Calu3 (cell line): ENCODE measurements at places on chromosomes 3 and 15. TPM values are rescaled to one million over a fixed set of nuclear protein-coding genes. Genes with fewer than 3 reads are reported as not detected.
A peak's percentile ranks its signal among the peaks of the same experiment; 100 is the strongest.

DNA sequence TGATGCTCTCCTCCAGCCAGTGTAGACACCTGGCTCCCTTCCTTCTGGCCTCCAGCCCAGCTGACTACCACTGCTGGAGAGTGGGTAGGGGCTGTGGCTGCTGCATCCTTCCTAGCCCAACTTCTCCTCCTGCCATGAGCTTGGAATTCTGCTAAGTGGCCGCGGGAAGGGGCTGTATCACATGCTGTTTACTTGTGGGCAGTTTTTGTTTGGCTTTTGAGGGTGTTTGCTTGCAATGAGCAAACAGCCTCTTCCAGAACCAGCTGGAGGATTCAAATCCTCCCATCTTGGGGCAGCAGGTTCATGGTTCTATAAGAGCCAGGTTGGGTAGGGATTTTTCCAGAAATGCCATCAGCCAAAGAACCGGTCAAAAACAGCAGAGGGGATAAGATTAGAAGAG is 9.0 kb downstream of the GASK1A start:
- no peak overlapping the region for H3K4me3 ChIP-seq
- H3K4me1 ChIP-seq: no peaks in the 10 kb centered on the region
- DNase-seq: no peak

DNA sequence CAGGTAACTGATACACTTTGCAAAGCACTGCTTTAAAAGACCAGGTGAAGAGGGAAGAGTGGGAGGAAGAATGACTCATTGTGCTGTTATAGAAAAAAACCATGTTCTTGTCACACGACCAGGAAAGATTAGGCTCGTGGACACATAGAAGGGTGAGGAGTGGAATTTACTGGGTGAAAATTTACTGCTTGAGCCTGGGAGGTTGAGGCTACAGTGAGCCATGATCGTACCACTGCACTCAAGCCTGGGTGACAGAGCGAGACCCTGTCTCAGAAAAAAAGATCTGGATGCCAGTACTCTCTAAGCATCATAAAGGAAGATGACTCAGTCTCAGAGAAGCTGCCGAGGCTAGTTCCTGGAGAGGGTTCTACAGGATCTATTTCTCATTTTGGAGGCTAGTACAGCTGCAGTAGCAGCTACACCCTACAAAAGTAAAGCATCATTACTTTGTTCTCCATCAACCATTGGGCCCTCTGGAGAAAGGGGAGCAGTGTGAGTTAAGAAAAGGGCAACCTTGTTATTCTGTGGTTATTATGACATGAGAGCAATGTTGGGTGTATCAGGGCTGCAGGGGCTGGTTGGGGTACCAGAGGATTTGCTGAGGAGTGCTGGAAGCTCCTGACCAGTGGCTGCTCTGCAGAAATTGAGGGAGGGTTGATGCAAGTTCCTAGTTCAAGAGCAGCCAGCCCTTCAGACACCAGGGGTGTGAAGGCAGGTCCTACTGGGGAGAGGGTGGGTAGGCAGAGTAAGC is 75.4 kb downstream of the CMTM8 start:
- DNase-seq: no peak
- peak overlapping the region; percentile 24 for H3K27ac ChIP-seq
- H3K36me3 ChIP-seq: no peaks in the 10 kb centered on the region
- no peaks in the 10 kb centered on the region for H3K27me3 ChIP-seq
- peaks cover 15% of the 10 kb centered on the region for H3K4me1 ChIP-seq

GRCh38 chr3:47047673-47048072 is 68.2 kb downstream of the NBEAL2 start:
- peaks cover 14% of the 10 kb centered on the region for H3K36me3 ChIP-seq
- no peak overlapping the region for H3K27ac ChIP-seq
- DNase-seq: no peak
- no peak overlapping the region for H3K4me3 ChIP-seq
- no peaks in the 10 kb centered on the region for H3K4me1 ChIP-seq
- no peaks in the 10 kb centered on the region for H3K27me3 ChIP-seq

DNA sequence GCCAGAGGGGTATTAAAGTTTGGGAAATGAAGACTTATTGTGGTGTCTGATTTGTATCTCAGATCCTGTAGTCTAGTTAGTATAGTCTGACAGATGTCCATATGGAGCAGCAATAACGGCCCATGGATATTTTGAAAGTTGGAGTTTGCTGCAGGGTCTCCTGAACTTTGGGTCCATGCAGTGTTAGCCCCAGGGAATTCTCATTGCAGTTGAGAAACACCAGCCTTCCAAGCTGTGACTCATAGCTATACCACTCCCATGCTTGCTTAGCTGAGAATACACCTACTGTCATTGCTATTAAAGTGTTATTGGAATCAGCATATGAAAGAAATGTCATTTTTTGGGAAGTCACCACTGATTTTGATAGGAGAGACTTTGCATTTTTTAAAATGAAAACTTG is 29.2 kb downstream of the TMOD2 start:
- H3K27ac ChIP-seq: no peak overlapping the region
- H3K36me3 ChIP-seq: no peaks in the 10 kb centered on the region
- DNase-seq: no peak
- no peak overlapping the region for H3K4me3 ChIP-seq
- H3K27me3 ChIP-seq: no peaks in the 10 kb centered on the region

- peaks cover 9% of the 10 kb centered on the region for H3K4me1 ChIP-seq
- no peak overlapping the region for H3K27ac ChIP-seq
- no peak for DNase-seq
- H3K4me3 ChIP-seq: peak overlapping the region; percentile 61
- H3K36me3 ChIP-seq: peaks cover 5% of the 10 kb centered on the region
- peaks cover 52% of the 10 kb centered on the region for H3K27me3 ChIP-seq
Observed at GRCh38 chr15:52529341-52529924, 753 bp upstream of the MYO5A start.

- H3K27ac ChIP-seq: no peak overlapping the region
- no peak overlapping the region for H3K4me3 ChIP-seq
- H3K36me3 ChIP-seq: no peaks in the 10 kb centered on the region
- no peak for DNase-seq
- H3K4me1 ChIP-seq: no peaks in the 10 kb centered on the region
- H3K27me3 ChIP-seq: no peaks in the 10 kb centered on the region
Observed at GRCh38 chr3:20055020-20055775, 15.0 kb downstream of the KAT2B start.

- H3K4me3 ChIP-seq: no peak overlapping the region
- no peak overlapping the region for H3K27ac ChIP-seq
- no peaks in the 10 kb centered on the region for H3K27me3 ChIP-seq
- no peaks in the 10 kb centered on the region for H3K4me1 ChIP-seq
- H3K36me3 ChIP-seq: no peaks in the 10 kb centered on the region
Observed at GRCh38 chr3:24258727-24259600, 235.7 kb downstream of the THRB start.

DNA sequence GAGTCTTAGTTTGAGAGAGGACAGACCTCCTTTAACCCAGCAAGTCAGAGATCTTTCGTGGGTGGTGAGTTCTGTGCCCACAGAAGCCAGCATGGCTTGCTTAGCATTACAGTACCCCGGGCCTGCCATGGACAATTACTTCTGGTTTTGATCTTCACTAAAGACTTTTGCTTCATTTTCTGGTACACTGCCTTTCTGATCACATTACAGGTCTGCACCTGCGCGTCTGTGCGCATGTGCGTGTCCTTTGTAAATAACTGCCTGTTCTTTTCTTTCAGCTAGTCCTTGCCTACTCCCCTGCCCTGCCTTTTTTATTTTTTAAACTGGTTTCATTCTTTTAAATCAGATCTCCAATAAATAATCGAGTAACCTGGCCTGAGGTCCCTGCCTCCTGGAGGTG is 57.1 kb upstream of the CMTM8 start:
- H3K27ac ChIP-seq: no peak overlapping the region
- no peaks in the 10 kb centered on the region for H3K36me3 ChIP-seq
- no peak for DNase-seq
- no peak overlapping the region for H3K4me3 ChIP-seq
- H3K27me3 ChIP-seq: no peaks in the 10 kb centered on the region
- peaks cover 18% of the 10 kb centered on the region for H3K4me1 ChIP-seq

- no peak overlapping the region for H3K27ac ChIP-seq
- H3K36me3 ChIP-seq: no peaks in the 10 kb centered on the region
- no peaks in the 10 kb centered on the region for H3K27me3 ChIP-seq
- H3K4me1 ChIP-seq: no peaks in the 10 kb centered on the region
- DNase-seq: no peak
- H3K4me3 ChIP-seq: no peak overlapping the region
Observed at GRCh38 chr3:58200121-58200709, 10.6 kb downstream of the DNASE1L3 start.

DNA sequence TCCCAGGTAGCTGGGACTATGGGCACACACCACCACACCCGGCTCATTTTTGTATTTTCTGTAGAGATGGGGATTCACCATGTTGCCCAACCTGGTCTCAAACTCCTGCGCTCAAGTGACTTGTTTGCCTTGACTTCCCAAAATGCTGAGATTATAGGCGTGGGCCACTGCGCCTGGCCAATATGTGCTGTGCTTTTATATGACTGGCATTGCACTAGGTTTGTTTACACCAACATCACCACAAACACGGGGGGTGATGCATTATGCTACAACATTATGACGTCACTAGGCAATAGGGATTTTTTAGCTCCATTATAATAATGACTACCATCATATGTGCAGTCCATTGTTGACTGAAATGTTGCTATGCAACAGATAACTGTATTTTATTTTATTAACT is 6.9 kb downstream of the APH1B start:
- no peak overlapping the region for H3K4me3 ChIP-seq
- no peak overlapping the region for H3K27ac ChIP-seq
- no peaks in the 10 kb centered on the region for H3K4me1 ChIP-seq
- H3K36me3 ChIP-seq: no peaks in the 10 kb centered on the region
- H3K27me3 ChIP-seq: no peaks in the 10 kb centered on the region

- H3K4me1 ChIP-seq: peaks cover 9% of the 10 kb centered on the region
- no peaks in the 10 kb centered on the region for H3K36me3 ChIP-seq
Observed at GRCh38 chr15:25403771-25404170, 35.1 kb downstream of the UBE3A start.

DNA sequence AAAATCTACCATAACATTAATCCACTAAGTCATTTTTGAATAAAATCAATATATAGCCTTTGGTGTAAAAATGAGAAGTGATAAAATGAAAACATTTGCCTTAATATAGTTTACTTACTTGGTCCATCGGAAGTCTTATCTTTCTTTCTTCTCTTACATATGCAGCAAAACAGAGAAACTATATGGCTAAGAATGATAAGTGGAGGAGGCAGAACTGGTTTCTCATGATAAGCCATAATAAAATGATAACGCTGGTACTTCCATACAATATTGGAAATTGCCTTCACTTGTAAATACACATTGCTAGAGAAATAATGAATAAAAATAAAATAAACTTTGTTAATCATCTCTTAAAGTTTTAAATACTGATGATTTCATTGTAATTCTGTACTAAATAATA is 47.8 kb upstream of the USP50 start:
- no peak overlapping the region for H3K27ac ChIP-seq
- H3K36me3 ChIP-seq: peaks cover 35% of the 10 kb centered on the region

GRCh38 chr3:45127130-45127822 is 18.9 kb downstream of the CDCP1 start:
- DNase-seq: no peak
- peaks cover 23% of the 10 kb centered on the region for H3K36me3 ChIP-seq
- no peaks in the 10 kb centered on the region for H3K27me3 ChIP-seq
- no peak overlapping the region for H3K4me3 ChIP-seq
- H3K4me1 ChIP-seq: peaks cover 49% of the 10 kb centered on the region
- peak overlapping the region; percentile 75 for H3K27ac ChIP-seq

DNA sequence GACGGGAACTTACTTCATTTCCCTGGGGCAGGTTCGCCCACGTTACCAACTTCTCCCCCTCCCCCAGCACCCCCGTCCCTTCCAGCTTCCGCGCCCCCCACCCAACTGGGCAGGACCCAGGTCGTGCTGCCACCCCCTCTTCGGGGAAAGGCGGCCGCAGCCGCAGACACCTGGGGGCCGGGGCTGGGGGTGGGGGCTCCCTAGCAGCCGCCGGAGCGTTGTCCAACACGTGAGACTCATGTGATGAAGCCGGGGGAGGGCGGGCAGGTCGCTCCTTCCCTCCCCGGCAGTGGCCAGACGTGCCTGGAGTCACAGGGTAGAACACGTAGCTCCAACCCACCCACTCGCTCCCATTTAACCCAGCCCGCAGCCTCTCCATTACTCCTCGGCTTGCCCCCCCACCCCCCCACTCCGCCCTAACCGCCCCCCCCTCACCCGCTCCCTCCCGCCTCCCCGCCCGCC is 240 bp upstream of the BHLHE40 start:
- peaks cover 18% of the 10 kb centered on the region for H3K4me1 ChIP-seq
- peak overlapping the region; percentile 76 for H3K4me3 ChIP-seq
- H3K36me3 ChIP-seq: peaks cover 77% of the 10 kb centered on the region

DNA sequence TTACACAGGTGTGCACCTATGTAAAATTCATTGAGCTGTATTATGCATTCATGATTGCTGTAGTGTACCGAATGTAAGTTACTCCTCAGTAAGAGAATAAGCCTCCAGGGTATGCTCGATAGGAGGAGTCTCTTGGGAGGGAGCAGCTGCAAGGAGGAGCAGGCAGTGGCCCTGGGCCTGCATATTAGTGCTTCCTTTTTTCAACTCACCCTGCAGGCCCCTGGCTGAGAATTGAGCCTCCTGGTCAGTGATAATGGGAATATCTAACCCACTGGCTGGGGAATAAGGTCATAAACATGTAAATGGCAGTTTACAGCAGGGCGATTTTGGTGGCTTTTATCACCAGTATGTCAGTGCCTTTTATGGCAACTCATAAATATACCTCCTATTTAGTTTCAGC is 21.7 kb upstream of the SFMBT1 start:
- peaks cover 4% of the 10 kb centered on the region for H3K4me1 ChIP-seq
- DNase-seq: no peak
- peaks cover 2% of the 10 kb centered on the region for H3K36me3 ChIP-seq

DNA sequence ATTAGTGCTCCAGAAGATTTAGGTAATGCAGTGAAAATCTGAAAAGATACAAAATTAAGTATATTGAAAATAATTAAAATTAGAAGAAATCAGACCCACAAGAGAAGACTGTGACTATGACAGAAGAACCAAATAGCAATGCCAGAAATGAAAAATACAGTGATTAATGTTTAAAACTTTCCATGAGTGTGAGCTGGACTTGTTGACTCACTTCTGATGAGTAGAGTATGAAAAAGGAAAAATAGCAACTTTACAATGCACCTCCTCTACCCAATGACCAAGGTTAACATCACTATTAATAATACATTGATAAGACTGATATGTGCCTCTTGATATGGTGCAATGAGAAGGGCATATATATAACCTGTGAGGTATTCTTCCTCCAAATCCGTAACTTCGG is 39.3 kb upstream of the SLC22A13 start:
- no peaks in the 10 kb centered on the region for H3K27me3 ChIP-seq
- H3K4me3 ChIP-seq: no peak overlapping the region
- no peak for DNase-seq
- no peak overlapping the region for H3K27ac ChIP-seq
- H3K4me1 ChIP-seq: peaks cover 21% of the 10 kb centered on the region

The PARP14 gene
- 95.5 and 168 TPM in 2 replicates for total RNA-seq

The P2RY14 gene
- total RNA-seq: not detected in 2 replicates

The HEMK1 gene
- total RNA-seq: 17.6 and 20.0 TPM in 2 replicates

The DAZL gene
- total RNA-seq: not detected in 2 replicates

The IL16 gene
- not detected in 2 replicates for total RNA-seq

The LRRC15 gene
- total RNA-seq: 0.05 TPM in 1 of 2 replicates, not detected in the other

The CHSY1 gene
- 24.0 and 25.0 TPM in 2 replicates for total RNA-seq

The GP5 gene
- total RNA-seq: 0.10 and 0.21 TPM in 2 replicates

The IL20RB gene
- total RNA-seq: 8.5 and 12.0 TPM in 2 replicates
